ENCODE measurements at places on chromosomes 2 and 18.
A peak's percentile ranks its signal among the peaks of the same experiment; 100 is the strongest.

DNA sequence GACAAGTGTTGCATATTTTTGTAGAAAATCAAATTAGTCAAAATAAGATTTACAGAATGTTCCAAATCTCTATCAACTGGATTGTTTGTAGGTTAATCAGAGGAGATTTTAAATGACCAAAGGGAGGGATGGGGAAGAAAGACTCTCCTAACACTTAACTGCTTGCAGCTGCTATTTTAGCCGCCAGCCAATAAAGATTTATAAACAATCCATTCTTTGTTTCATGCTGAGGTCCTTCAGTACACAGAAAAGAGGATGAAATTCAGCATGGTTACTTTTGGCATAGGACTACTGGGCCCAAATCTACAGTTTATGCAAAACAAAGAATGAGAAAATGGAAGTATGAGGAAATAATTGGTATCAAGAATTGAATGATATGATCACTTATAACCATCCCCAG lies 86.4 kb upstream of the FN1 start:
- no peak for DNase-seq

- DNase-seq: no peak
Observed at GRCh38 chr18:27075828-27076227, 109.3 kb downstream of the CHST9 start.

DNA sequence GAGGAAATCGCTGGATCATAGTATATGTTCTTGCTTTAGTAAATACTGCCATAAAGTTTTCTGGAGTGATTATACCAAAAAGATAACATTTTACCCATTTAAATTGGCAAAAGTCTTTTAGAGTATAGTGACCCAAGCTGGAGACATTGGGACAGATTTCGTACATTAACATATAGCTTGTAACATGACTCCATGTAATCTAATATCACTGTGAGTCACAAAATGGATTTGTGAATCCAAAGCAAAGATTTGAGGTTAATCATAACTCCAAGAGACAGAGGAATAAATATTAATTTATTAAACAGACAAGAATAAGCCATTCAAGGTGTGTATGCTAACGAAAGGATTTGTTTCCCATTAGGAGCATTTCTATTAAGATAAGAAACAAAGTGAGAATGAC lies 45.0 kb upstream of the RMP24 start:
- DNase-seq: no peak

- DNase-seq: no peak
Observed at GRCh38 chr18:36798738-36799473, 29.9 kb downstream of the TPGS2 start.

DNA sequence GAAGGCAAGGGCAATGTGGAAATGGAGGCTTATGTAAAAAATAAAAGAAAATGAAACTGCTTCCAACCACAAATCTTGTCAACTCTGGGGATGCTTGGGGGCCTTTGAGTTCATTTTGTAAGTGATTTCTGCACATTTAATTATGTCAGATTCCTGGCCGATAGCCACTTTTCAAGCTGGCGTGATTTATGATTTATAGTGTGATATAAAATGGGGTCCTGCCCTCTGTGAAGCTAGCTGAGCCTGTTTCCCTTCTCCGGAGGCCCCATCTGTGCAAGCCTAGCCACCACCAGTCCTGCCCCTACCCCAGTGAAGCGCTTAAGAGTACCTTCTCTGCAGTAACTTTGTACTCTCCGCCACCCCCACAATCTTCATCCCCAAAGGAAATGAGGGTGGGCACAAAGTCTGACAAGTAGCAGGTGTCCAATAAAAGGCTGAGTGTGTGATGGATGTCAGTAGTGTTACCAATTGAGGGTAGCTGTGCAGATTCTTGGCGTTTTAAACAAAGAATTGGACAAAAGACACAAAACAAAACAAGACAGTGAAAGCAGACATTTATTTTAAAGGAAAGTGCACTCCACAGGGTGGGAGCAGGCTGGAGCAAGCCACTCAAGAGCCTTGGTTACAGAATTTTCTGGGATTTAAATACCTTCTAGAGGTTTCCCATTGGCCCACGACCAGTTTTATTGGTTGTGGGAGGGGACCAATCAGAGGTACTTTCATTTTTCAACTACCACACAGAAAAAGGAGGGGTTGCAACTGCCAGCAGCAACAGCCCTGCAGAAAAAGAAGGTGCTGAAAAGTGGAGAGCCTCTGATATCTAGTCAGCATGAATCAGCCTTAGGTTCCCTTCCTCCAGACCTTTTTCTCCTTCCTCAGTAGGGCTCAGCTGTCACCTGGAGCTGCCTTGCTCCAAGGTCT lies 39.0 kb upstream of the SIX3 start:
- no peak for DNase-seq

DNA sequence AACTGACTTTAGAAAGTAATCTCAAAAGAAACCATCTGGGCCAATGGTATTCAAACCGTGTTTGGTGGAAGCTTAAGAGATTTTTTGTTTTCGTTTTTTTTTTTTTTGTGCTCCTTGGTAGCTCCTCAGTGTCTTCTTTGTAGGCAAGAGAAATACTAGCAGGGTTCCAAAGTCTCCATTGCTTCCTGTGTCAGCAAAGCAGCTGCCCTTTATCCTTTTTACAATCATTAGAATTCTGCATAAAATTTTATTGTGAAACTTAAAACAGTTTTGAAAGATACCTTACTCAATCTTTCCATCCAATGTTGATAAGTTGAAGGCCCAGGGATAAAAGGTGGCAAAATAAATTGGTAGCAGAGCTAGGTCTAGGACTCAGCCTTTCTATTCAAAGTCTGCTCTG lies 479 bp downstream of the IL1F10 start:
- no peak for DNase-seq

- peak; percentile 13 for DNase-seq
Observed at GRCh38 chr2:57720728-57721627, 325.6 kb upstream of the VRK2 start.

DNA sequence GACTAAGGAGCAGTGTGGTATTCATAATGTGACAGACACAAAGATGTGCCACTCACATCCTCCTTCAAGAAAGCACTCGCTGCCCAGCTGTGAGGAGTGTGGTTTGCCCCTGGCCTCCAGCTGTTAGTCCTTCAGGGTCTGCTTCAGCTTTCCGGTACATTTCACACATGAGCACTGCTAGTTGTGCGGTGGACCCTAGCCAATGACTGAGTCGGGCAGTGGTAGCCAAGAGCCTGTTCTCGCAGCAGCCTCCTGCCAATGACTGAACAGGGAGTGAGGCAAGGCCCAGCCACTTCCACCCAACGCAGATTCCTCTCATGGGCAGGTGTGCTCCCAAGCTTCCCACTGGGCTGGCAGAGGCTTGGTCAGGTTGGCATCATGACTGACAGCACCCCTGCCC lies 254.3 kb downstream of the RBM43 start:
- DNase-seq: no peak

DNA sequence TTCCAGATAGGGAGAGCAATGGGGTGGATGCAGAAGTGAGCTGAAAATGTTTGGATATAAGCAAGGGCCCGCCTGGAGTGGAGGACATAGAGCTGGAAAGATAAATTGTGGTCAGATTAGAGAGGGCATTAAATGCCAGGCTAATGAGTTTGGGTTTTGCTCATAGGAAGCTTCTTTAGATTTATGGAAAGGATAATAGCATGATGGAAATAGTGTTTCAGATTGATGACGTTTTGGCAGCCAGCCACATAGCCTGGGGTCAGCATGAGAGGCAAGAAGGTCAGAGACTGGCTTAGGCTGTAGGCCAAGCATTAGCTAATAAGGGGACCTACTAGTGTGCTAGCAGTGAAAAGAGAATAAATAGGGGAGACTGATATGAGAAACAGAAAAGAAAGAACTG lies 321.6 kb downstream of the STK39 start:
- no peak for DNase-seq

DNA sequence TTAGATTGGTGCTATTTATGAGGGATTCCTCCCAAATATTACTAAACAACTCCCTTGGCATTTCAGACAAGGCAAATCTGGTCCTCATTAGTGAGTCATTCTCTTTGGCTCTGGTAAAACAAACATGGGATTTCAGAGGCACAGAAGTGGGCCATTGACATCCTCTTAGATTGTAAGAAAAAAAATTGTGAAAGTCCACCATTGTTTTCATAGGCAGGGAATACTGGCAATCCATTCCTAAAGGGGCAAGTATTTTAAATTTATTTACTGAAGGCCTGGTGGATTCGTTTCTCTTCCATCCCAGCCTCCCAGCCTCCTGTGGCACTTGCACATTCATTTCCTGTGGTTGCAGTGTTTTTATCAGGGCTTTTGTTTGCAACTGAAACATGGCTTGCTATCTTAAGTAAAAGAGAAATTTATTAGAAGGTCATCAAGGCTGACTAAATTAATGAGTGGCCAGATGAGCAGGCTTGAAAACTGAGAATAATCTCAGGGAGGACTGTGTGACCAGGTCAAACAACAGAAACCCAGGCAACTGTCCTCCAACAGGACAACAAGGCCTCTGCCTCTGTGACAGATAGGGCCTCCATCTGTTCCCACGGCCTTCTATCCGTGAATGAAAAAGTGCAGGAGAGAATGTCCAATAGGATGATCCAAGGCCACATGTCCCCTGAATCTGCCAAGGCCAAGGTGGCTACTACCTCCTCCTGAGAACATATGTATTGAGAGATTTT lies 23.1 kb upstream of the TNFAIP6 start:
- no peak for DNase-seq

DNA sequence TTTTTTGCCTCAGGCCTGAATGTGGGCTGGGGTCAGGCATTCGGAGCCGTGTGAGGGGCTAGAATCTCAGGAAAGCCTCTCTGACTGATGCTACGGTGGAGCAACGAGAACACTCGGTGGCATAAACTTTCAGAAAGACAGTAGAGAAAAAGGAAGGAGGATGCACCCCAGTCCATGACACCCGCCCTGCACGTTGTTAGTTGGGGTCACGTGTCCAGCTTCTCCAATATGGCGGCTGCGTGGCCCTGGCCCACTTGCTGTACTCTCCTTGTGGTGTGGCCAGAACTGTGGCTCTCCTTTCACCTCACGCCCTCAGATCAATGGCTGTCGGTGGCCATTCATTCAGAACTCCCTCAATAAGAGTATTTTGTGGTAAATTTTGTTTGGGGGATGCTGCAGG lies 131.2 kb downstream of the KCTD1 start:
- DNase-seq: no peak

GRCh38 chr2:65153515-65153914 lies 23.6 kb upstream of the RAB1A start:
- DNase-seq: no peak

DNA sequence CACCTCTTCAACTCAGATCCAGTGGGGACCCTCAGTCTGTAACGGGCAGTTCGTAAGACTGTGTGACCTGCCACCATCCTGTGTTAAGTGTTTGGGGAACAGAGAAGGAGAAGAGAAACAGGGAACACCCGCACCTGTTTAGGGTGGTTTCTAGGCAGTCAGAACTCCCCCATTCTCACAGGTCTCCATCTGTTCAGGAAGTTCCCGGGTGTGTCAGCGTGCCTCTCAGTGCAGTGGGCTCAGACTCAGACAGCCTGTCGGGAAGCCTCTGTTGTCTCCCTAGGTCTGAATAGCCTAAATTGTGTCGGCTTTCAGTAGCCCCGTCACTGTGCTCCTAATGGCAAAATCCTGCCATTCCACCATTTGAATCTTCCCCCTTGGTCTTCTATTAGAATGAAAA lies 256.6 kb downstream of the LOXHD1 start:
- no peak for DNase-seq

DNA sequence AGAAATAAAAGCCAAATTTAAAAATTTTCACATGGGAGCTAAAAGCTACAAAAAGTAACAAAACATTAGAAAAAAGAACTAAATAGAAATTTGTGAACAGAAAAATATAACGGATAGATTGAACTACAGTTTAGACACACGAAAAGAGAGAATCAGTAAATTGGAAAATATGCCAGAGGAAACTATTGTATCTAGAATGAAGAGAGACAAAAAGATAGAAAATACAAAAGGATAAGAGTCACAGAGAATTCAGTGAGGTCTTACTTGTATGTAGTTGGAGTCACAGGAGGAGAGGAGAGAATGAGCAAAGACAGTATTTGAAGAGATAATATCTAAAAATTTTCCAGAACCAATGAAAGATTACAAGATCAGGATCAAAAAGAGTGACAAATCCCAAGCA lies 11.3 kb upstream of the MCFD2 start:
- no peak for DNase-seq

DNA sequence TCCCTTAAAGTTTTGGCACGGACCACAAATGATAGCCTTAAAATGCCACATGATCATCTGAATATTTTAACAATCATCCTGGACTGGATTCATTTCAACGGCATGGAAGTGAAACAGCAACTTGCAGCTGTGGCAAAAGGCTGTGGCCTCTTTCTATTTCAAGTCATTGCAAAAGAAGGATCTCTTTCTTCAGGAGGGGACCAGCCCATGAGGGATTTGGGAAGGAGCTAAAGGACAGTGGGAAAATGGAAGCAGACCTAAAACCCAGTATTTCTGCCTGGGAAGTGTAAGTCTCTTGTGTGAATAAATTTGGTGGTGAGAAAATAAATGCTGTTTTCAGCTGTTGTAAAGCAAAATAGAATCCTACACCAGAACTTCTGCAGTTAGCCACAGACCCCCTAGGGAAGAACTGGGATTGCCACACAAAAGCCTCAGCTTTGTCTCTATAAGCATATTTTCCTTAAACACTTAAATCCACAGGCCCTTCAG lies 107.3 kb upstream of the ZFP36L2 start:
- DNase-seq: no peak

- no peak for DNase-seq
Observed at GRCh38 chr18:74264303-74265020, 27.3 kb downstream of the CYB5A start.

GRCh38 chr2:160199683-160200389 lies at the start of gene ITGB6:
ITGB6 (minus strand) TSS chr2:160200272; CDS start chr2:160200063, 209 bp downstream.
- no peak for DNase-seq

DNA sequence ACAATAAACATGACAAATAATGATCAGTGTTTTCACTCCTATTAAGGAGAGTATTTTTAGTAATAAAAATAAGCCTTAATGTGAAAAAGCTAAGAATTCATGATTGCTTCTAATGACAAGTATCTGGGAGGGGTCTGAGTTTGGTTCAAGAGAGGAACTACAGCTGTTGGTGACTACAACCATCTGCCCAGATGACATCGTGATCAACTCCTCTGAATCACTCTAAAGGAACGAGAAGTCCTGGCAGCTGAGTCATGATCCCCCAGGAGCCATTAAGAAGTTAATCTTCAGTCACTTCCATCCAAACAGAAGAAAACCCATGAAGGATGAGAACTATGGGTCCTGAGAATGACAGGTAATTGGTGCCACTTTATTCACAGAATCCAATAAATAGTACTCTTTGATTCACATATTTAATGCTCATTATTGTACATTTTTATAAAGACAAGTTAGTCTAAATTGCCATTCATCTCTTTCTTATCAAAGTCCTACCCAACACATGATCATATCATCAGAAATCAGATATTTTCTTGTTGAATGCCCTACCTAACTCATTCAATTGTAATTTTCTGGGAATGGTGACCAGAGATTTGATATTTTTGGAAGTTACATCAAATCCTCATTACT lies 6.8 kb downstream of the TFPI start:
- DNase-seq: no peak

GRCh38 chr2:69335311-69335710 lies 51.7 kb downstream of the GFPT1 start:
- no peak for DNase-seq

All from activated CD4-positive, alpha-beta T cell treated with anti-CD3 and anti-CD28 coated beads for 24 hours (primary cell).